ENCODE measurements at places on chromosomes 5 and 9.

- no peak for DNase-seq
Observed at GRCh38 chr5:180601591-180602480, 10.5 kb upstream of the SCGB3A1 start.

GRCh38 chr9:72952914-72953313 lies at the start of gene ALDH1A1:
TSS of gene ALDH1A1 (minus strand) at chr9:72953053. CDS start at chr9:72953000, 53 bp downstream.
- DNase-seq: no peak

DNA sequence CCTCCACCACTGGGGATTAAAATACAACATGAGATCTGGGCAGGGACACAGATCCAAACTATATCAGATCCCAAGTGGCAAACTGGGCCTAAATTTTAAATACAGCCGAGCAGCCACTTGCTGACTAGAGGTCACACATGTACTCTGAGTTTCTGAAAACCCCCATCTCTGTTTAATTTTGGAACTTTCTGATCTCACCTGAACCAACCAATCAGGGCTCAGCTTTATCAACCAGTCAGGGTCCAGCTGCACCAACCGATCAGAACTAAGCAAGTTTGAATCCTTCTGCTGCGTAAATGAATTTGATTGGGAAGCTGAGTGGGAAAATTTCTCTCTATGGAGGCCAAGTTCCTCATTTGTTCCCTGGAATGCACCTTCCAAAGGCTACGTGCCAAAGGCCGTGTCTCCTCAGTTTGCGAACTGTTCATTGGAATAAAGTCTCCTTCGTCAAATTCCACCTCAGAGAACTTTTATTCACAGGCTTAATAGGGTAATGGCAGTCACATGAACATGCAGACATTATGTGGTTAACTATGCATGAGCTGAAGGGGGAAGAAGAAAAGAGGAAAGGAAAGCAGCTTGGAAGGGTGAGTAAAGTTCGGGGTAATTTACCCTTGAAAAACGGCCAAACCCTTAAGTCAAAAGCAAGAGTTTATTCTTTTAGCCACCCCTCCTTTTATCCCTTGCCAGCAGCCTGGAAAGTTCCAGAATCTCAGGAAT lies 3.7 kb downstream of the CD180 start:
- no peak for DNase-seq

DNA sequence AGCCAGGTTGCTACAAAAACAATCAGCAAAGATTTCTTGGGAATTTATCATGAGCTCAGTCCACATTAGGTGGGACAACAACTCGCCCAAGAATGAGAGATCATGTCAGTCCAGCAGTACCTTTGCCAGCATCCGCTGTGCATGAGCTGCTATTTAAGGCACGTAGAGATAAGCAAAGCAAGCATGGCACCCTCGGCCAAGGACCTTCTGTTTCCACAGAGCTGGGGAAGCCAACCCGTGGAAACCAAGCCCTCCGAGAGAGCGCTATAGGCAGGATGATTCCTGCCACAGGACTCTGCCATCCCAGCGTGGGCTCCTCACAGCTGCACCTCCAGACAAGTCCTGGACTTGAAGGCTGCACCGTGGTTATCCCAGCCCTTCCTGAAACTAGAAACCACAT lies 189.5 kb upstream of the PPP1R26 start:
- no peak for DNase-seq

DNA sequence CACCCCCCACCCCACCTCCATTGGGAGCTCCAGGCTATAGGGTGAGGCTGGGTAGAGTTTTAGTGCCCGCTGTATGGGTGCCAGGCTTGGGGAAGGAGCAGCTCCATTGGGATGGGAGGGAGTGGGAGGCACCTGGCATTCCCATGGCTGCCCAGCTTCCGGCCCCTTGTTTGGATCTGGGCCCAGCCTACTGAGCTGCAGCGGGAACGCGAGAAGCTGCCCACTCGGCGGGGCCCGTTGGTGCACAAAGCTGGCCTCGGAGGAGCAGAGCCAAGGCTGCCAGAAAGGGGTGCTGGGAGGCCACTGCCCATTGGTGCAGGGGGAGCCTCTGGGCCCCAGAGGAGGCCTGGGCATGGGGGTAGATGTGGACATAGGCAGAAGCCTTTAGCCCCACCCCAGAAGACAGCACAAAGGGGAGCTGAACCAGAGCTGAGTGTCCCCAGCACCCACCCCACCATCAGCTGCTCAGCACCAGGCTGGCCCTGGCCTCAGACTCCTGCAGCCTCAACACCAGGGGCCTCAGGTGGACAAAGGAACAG lies 4.4 kb downstream of the LCN9 start:
- no peak for DNase-seq

DNA sequence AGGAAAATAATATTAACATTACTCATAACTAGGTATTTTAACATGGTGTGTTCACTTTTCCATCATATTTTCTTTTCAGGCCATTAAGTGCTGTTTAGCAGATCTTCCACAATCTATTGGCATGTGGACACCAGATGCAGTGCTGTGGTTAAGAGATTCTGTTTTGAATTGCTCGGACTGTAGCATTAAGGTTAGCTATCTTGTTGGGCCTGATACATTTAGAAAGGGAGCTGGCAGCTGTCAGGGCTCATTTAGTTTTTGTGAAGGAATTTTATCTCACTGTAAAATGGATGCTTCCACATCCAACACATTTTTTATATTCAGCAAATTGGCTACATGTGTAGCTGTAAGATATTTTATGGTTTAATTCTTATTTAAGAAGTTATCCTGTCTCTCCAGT lies 20.7 kb upstream of the TMOD1 start:
- no peak for DNase-seq

DNA sequence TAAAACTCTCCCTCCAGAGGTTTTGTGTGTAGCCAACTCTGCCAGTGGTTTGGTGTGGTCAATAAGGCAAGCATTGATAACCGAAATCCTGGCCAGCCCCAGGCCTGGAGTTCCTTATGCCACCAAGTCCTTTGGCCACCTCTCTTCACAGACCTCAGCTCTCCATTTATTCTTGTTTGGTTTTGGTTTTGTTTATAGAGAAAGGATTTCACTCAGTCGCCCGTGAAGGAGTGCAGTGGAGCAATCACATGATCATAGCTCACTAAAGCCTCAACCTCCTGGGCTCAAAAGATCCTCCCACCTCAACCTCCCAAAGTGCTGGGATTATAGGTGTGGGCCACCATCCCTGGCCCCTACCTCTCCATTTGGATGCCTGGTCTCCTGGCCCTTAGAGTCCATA lies 55.4 kb upstream of the PPARGC1B start:
- DNase-seq: no peak

DNA sequence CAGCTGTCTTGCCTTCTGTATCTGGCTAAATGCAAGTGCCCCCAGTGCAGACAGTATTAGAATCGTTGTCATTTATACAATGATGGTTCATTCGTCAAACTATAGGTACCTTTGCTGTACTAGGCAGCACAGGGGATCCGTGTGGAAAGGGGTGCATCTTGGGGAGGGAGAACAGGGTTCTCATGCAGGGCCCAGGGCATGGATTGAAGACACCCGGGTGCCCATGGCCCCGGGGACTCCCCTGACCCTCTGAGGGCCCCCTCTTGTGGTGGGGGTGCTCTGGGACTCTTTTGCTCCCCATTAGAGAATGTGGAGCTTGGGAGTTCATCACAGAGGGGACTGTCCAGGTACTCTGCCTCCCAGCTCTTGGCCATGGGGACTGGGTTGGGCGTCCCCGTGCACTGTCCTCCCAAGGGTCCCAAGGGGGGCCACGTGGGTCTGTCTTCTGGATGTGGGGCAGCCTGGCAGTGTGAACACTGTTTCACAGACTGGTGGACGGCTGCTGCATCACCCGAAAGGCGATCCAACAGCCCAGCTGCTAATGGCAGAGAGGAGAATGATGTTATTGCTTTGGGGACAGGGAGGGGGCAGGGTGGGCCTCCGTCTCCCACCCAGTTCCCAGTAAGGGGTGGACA lies 36.9 kb upstream of the RXRA start:
- no peak for DNase-seq

DNA sequence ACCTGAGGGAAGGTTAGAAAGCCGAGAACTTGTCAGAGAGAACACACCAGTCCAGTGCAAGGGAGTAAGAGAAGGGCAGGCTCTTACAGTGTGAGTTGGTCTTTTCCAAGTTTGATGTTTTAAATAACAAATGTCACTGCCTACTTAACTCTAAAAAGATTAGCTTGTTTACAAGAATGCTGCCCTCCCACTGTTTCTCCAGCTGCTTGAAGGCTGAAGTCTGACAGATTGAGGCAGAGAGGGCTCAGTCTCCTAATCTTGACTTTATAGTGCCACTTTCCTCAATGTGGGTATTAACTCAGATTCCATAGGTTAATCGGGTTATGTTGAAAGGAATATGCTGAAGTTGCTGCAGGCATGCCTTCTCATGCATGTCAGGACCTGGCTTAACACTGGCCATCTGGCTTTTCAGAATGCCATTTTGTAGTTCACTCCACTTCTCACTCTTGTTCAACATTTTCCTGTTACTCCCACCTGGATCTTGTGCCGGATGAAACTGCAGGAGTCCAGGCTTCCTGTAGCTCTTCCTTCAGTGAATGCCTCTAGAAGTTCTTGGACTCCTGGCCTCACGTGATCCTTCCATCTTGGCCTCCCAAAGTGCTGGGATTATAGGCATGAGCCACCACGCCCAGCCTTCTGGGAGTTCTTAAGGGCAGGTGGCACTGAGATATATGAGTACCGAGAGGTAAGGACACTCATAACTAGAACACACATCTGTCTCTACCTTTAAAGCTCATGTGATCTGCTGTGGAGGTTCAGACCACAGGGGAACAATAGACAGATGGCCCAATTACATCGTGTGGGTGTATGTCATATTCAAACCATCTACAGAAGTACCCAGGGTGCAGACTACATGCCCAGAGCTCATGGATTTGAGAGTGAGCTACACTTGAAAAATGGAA lies 249.7 kb downstream of the ARHGAP26 start:
- no peak for DNase-seq

GRCh38 chr9:126147186-126147935 lies 179.3 kb upstream of the MVB12B start:
- DNase-seq: no peak

DNA sequence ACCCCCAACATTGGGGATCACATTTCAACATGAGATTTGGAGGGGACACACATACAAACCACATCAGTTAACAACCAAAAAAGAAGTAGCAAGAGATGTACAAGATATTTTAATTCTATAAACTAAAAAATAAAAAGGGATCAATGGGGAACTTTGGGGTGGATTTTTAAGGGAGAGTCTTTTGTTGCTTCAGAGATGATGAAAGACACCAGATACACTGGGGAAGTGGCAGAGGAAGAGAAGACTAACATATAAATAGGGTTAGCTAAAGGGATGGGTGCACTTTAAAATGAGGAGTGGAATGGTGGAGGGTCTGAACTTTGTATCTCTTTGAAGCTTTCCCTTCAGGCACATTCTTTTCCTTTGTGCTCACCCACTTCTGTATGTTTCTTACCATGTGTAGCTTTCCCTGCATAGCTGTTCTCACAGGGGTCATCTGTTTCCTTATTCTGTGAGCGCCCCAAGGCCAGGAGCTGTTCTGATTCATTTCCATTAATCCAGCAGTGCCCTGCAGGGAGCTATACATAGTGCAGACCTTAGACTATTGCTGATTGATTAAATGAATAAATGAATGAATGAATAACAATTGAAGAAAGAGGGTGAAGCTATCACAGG lies 531.6 kb upstream of the KLF4 start:
- DNase-seq: no peak
